ENCODE measurements at places on chromosomes 5 and 9.

DNA sequence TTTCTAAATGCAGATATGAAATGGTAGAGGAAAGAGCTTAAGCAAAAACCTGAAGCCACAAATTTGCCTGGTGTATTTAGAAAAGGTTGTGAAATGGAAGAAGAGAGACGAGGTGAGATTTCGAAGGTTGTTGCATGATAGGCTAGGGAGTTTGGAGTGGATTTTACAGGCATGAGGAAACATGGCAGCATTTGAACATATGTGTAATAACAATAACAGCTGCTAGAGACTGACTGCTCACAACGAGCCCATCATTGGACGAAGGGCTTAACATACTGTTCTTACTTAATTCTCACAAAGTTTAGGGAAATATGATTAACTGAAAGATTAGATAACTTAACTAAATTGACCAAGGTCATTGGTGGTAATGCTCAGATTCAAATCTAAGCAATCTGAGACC lies 108.1 kb downstream of the JAKMIP2 start:
- DNase-seq, result no peak

DNA sequence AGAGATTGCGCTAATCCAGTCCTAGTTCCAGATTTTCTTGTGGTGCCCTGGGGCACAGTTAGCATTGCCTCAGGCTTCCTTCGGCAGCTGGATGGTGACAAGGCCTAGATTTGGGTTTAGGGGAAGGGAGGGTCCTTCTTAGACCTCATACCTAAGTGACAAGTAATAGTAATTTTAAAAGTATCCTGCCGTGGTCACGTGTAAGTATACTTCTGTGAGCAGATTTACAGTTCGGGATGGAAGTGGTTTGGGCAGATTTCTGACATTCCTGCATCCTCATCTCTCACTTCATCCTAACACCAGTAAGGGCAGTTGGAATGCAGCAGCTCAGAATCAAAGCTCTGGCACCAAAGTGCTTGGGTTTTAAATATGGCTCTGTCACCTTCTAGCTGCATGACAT lies 71.6 kb downstream of the LRRC70 start:
- no peak for DNase-seq

DNA sequence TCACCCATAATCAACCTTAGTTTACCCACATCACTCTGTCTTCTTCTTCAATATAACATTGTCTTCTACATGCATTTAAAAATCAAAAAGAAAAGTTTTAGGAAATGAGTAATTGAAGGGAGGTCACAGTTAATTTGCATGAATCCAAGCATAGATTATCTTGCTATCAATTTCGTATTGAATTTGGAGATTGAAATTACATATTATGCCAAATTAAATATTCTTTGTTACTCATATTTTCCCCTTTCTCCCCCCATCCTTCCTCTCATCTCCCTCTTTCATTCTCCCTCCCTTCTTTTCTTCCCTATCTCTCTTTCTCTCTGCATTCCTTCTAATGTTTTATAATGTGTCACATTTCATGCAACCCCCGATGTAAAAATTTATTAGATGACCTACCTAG lies 303.3 kb downstream of the FBXL7 start:
- no peak for DNase-seq

DNA sequence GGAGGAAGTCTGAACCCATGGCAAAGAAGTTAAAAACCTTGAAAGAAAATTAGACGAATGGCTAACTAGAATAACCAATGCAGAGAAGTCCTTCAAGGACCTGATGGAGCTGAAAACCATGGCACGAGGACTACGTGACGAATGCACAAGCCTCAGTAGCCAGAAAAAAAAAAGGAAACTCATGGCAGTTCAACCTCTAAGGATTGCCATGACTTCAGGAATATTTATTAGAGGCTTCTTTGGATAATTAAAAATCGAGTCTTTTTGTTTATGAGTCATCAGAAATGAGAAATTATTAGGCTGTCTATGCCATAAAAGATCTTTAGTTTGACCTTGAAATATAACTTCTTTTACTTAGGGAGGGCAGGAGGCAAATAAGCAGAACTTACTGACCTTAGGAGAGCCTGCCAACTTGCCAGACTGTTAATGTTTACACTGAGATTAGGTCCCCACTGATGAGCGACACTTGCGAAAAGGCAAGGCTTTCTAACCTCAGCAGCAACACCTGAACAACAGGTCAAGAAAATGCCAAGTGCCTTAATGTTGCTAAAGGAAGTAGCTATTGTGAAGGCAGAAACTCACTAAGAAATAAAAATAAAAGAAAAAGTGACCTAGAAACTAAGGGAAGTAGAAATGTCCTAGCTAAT lies 55.2 kb upstream of the TUSC1 start:
- DNase-seq, result no peak

GRCh38 chr5:83726912-83727311 lies 6.3 kb upstream of the HAPLN1 start:
- no peak for DNase-seq

DNA sequence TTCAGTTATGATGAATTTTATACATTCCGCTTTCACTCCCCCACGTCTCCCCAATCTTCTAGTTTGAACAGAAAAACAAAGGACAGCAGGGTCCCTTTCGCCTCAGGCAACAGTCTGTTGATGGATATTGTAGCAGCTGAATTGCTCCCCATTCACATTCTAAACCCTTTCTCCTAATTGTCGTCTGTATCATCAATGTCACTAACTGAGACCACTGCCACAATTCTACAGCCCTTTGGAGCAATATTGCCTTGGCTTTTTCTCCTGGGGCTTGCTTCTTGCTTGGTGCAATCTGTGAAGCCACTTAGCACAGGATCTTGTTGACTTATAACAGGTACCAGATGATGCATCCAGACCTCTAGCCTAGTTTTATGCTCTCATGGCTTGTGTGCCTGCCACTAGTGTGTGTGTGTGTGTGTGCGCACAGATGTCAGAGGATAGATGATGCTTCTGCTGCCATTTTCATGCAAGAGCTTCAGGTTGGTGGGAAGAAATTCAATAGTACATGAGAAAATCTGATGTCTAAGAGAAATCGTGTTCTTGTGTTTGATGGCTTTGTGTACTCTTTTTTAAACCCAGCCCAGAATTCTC lies 195.2 kb upstream of the ISL1 start:
- no peak for DNase-seq

DNA sequence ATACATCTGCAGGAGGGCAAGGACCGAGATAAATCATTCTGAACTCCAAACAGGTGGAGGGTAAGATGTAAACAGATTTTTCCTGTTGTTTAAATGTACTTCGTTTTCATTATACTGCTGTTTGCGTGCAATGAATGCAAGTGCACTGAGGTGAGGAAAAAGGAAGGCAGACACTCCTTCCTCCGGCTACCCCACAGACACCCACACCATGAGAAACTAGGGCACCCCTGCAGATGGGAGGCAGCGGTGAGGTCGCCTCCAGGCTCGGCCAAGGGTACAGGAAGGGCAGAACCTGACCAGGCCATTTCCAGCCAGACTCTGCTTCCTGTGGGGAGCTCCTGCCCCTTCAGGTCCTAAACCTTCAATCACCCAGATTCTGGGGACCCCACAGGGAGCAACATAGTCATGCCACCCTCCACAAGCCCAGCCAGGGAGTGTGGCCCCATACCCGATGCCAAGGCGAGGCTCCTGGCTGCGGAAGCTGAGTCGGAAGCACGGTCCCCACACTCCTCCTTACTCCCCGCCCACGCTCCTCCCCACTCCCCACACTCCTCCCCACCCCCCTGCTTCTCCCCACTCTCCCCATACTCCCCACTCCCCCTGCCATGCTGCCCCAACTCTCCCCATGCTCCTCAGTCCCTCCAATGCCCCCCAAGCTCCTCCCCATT lies 37.1 kb downstream of the VAV2 start:
- no peak for DNase-seq

All from NCI-H1092 treated with DMSO at 0.1 percent for 48 hours (cell line).